ENCODE measurements at places on chromosomes 16 and 17.

GRCh38 chr17:72682605-72683004 is 409.9 kb downstream of the SLC39A11 start:
- DNase-seq = peak; percentile 19

DNA sequence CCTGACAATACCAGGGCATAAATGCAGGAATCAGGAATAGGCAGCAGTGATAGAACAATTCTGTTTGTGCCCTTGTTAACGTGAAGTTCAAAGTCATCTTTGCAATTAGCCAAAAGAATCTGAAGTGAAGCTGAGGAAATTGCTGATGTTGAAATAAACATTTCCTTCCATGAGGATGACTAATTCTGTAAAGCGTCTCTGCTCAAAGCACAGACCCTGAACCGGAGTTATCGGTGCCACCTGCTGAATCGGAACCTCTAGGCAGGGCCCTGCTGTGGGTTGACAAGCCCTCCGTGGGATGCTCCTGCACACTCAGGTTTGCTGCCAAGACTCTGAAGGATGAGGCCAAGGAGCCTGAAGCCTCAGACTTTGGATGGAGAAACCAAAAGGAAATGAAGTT is 37.0 kb upstream of the CDH1 start:
- DNase-seq = peak; percentile 59

- DNase-seq = no peak
Observed at GRCh38 chr16:52861614-52862022, 191.1 kb downstream of the CHD9NB start.

DNA sequence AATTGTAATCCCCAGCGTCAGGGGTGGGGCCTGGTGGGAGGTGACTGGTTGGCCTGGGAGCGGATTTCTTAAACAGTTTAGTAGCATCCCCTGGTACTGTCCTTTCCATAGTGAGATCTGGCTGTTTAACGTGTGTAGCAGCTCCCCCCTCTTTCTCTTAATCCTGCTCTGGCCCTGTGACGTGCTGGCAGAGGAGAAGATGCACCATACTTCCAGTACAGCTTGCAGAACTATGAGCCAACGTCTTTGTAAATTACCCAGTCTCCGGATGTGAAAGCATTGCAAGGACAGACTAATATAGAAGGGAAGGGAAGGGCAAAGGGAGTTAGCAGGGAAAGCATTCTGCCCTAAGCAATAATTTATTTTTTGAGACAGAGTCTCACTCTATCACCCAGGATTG is 83.9 kb downstream of the RMI2 start:
- DNase-seq = no peak

DNA sequence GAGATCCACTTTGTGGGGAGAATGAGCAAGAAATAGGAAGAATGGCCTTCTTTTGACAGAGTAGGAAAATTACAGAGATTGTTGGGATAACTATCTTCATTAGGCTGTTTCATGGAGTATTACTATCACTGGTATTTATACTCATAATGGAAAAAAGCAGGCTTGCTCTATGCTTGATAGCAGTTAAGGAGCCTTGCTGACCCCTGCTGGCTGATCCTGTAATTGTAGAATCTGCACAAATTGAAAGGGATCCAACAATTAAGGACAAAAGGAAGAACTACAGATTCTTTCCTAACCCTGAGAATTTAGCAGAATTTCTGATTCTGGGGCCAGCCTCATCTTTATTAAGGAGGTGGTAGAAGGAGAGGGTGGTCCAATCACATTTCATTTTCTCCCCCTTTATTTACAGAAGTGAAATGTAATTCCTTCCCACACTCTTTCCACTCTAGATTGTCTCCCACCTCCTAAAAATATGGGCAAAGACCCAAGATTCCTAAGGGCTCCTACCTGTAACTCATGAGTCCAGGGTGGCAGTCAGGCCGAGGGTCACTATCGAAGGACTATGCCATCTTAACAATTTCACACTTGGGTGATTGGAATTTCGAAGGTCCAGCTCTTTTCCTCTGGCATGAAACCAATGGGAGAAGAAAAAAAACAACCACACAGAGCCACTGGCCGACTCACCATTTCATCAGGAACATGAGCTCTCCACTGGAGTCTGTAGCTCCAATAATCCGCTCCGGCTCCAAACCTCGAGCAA is 26.3 kb downstream of the NFE2L1 start:
- DNase-seq = peak; percentile 72

GRCh38 chr17:13003454-13003851 is 14.4 kb downstream of the ELAC2 start:
- no peak for DNase-seq

GRCh38 chr16:52967744-52968143 is 85.0 kb downstream of the CHD9NB start:
- no peak for DNase-seq

GRCh38 chr17:29078183-29079045 is 35.5 kb downstream of the PIPOX start:
- DNase-seq = no peak

- DNase-seq = no peak
Observed at GRCh38 chr16:58417600-58417999, 25.3 kb downstream of the GINS3 start.

Measured in GM03348 (cell line).